Esophagus muscularis mucosa (tissue), 4 donors: ENCODE measurements at places on chromosomes 3 and 15. TPM values are rescaled to one million over a fixed set of nuclear protein-coding genes. Genes with fewer than 3 reads are reported as not detected.

DNA sequence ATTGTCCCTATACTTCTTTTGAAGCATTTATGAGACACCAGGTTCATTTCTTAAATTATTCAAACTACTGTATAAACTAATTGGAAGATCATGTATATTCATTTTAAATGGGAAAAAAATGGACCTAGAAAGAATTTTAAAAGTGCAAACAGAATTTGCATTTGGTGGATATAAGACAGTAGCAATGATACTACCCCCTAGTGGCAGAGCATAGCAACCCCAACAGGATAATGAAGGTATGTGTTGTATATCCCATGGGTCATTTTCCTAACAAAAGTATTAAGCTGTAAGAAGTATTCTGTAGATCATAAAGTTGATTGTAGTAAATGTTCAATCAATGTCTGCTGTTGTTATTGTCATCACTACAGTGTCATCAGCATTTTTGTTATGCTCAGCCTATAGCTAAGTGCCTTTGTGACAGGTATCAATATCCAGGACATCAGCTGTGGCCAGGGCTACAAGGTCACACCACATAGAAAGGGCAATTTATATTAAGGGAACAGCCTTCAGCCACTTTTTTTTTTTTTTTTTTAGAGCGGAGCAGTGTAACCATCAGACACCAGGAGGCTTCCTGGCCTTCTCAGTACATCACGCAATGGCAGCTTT, 175.8 kb downstream of the FOXB1 start:
- no peak overlapping the region for H3K4me3 ChIP-seq
- H3K27me3 ChIP-seq, result no peaks in the 10 kb centered on the region
- H3K4me1 ChIP-seq, result no peaks in the 10 kb centered on the region
- DNase-seq, result no peak
- no peak overlapping the region for H3K27ac ChIP-seq

- no peaks in the 10 kb centered on the region for H3K4me1 ChIP-seq
- no peak overlapping the region for H3K27ac ChIP-seq
- H3K27me3 ChIP-seq, result no peaks in the 10 kb centered on the region
- no peak overlapping the region for H3K4me3 ChIP-seq
- H3K36me3 ChIP-seq, result no peaks in the 10 kb centered on the region
- DNase-seq, result no peak
Measured at GRCh38 chr3:99747915-99748314, 69.7 kb upstream of the CMSS1 start.

- peaks cover 8% of the 10 kb centered on the region for H3K4me1 ChIP-seq
- H3K36me3 ChIP-seq, result no peaks in the 10 kb centered on the region
- DNase-seq, result no peak
Measured at GRCh38 chr3:170815340-170815739, 54.7 kb downstream of the RPL22L1 start.

GRCh38 chr3:29144361-29144760, 136.5 kb upstream of the RBMS3 start:
- H3K36me3 ChIP-seq, result no peaks in the 10 kb centered on the region
- H3K27ac ChIP-seq, result no peak overlapping the region
- peaks cover 31% of the 10 kb centered on the region for H3K4me1 ChIP-seq
- no peak overlapping the region for H3K4me3 ChIP-seq
- DNase-seq, result no peak

DNA sequence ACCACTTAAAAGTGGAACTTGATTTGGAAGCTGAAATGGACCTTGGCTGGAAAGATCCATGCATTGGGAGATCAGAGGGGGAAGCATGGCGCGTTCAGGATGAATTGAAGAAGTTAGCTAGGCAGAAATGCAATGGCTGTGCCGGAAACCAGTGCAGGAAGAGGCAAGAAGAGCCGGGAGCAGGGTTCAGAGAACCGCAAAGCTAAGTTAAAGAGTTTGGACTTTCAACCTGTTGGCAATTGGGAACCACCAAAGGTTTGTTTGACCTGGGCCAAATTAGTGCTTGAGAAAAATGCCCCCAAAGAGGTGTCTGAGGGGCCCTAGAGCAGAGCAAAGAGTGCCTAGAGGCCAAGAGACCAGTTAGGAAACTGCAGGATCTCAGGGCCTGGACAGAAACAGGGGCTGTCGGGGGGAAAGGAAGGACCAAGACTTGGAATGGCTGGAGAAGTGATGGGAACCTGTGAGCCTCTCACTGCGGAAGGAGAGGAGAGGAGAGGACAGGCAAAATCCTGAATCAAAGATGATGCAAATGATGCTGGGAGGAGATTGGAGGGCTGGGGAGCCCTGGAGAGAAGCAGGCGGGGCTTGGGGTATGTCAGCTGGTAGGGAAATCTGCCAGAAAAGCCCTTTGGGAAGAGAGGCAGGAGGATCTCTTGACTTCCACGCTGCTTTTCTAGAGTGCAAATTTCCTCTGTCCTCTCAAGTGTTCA, 49.3 kb downstream of the FAM174B start:
- no peaks in the 10 kb centered on the region for H3K27me3 ChIP-seq
- no peak overlapping the region for H3K27ac ChIP-seq
- no peak overlapping the region for H3K4me3 ChIP-seq
- no peaks in the 10 kb centered on the region for H3K36me3 ChIP-seq

DNA sequence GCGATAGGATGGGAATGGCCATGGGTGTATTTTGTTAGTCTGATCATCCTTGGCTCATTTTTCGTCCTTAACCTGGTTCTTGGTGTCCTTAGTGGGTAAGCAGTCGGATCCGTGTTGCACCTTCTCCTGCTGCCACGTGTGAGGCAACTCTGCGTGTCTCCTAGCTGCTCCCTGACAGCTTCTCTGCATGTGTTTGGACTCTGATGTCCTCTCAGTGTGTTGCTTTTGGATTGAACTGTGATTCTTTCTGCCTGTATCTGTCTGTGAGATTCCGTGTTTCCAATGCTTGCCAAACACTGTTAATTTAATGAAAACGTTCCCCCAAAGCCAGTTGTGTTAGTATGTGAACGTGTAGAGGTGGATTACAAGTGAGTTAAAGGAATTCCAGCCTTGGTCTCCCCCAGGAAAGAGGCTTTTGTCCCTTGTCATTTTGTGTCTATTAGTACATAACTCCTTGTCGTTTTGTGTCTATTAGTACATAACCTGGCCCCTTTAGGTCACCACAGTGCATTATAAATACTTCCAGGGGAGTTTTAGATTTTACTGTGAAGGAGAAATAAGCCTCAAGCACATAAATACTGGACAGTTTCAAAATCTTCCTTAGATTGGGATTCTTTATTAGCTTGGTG, 172.4 kb downstream of the CHDH start:
- H3K4me1 ChIP-seq, result no peaks in the 10 kb centered on the region
- H3K27ac ChIP-seq, result no peak overlapping the region
- H3K36me3 ChIP-seq, result no peaks in the 10 kb centered on the region
- no peak overlapping the region for H3K4me3 ChIP-seq

DNA sequence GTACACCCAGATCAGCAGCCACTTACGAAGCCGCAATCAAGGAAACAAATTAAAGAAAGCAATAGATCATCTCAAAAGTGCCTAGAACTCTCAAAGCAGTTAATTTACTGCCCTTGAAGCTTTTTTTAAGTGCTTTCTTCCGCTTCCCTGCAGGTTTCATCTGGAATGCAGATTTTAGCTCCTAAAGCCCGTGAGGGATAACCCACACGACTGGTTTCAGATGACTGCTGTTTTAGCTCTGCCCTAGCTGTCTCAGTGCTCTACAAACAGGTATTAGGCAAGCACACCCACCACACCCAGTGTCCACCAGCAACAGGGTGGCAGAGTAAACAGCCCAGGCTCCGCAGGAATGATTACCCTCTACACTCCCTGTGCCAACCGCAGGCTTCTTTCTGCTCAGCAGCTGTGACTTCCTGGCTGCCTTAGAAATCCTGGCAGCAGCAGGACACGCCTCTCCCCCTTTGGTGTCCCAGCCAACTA, 126.0 kb downstream of the FMN1 start:
- no peaks in the 10 kb centered on the region for H3K27me3 ChIP-seq
- no peaks in the 10 kb centered on the region for H3K36me3 ChIP-seq
- no peak overlapping the region for H3K27ac ChIP-seq
- no peak overlapping the region for H3K4me3 ChIP-seq
- peaks cover 4% of the 10 kb centered on the region for H3K4me1 ChIP-seq
- no peak for DNase-seq

DNA sequence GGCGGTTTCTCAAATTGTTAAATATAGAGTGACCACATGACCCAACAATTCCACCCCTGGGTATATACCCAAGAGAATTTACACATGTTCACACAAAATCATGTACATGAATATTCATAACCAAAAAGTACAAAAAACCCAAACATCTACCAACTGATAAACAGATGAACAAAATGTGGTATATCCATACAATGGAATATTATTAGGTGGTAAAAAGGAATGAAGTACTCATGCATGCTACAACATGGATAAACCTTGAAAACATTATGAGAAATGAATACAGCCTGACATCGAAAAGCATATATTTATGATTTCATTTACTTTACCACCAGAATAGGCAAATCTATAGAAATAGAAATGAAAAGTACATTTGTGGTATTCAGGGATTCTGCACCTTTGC, 7.4 kb downstream of the PLCB2 start:
- H3K27me3 ChIP-seq, result no peaks in the 10 kb centered on the region
- H3K36me3 ChIP-seq, result no peaks in the 10 kb centered on the region
- H3K27ac ChIP-seq, result no peak overlapping the region
- no peak for DNase-seq
- no peak overlapping the region for H3K4me3 ChIP-seq

DNA sequence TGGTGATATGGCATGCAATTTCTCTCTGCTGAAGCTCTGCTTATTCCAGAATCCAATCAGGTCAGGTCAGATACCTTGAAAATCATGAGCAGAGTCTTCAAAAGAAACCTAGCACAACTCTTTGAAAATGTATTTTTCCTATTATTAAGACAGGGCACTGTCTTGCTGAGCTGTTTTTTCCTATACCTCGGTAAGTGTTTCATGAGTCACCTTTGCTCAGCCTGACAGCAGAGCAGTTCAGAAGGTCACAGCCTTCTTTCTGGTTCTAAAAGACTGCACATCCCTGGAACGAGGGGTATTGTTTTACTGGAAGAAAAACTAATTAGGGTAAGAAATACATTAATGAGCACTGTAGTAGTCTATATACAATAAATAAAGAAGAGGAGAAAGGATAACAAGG, 422.0 kb downstream of the SOX2 start:
- H3K4me3 ChIP-seq, result no peak overlapping the region
- no peaks in the 10 kb centered on the region for H3K27me3 ChIP-seq
- no peaks in the 10 kb centered on the region for H3K4me1 ChIP-seq
- no peak overlapping the region for H3K27ac ChIP-seq

Gene ZPLD1
- not detected for total RNA-seq

Gene MAGEF1
- total RNA-seq, result 50.9 TPM

Gene MORC1
- not detected for total RNA-seq

Gene CHRNA5
- 1.2 TPM for total RNA-seq

Gene SEMA5B
- under 0.01 TPM for total RNA-seq

Gene ABI3BP
- total RNA-seq, result 64.8 TPM

Gene DPPA2
- not detected for total RNA-seq

Gene SETD5
- 74.1 TPM for total RNA-seq

Gene RASL12
- total RNA-seq, result 123 TPM
